ENCODE measurements at places on chromosomes 12 and 14. TPM values are rescaled to one million over a fixed set of nuclear protein-coding genes. Genes with fewer than 3 reads are reported as not detected.

DNA sequence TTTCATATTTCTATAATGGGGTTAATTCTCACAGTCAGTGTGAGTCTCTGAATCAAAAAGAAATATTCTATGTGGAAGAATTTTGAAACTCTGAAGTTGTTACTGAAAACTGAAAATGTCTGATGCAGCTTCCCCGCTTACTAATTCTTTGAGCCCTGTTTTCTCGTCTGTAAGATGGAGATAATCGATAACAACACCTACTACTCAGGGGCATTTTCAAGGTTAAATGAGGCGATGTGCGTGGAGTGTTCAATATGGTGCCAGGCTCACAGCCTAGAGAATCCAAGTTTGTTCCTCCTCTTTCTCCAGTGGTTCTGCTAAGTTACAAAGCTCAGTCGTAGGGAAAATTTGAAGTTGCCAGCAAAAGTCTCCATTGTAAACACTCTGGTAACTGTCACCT lies 391.4 kb downstream of the FUT8 start:
- H3K36me3 ChIP-seq: no peaks in the 10 kb centered on the region
- no peaks in the 10 kb centered on the region for H3K4me1 ChIP-seq
- no peak overlapping the region for H3K27ac ChIP-seq
- DNase-seq: no peak
- no peak overlapping the region for H3K4me3 ChIP-seq

- no peaks in the 10 kb centered on the region for H3K4me1 ChIP-seq
- H3K36me3 ChIP-seq: no peaks in the 10 kb centered on the region
- H3K4me3 ChIP-seq: no peak overlapping the region
Observed at GRCh38 chr12:82870771-82871377, 184.2 kb downstream of the TMTC2 start.

DNA sequence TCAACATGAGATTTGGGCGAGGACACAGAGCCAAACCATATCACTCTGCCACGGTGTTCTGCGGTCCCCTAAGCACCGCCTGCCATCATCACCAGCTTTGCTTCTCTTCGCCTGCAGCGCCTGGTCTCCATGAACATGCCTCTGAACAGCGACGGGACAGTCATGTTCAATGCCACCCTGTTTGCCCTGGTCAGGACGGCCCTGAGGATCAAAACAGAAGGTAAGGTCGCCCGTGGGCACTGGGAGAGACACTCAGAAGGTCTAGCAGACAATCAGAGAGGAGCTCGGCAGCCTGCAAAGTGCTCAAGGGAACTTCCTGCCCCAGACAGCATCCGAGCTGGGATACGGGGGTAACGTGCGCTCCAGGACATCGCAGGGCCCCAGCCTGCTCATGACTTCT lies 126.0 kb upstream of the FKBP4 start:
- H3K4me1 ChIP-seq: no peaks in the 10 kb centered on the region
- H3K36me3 ChIP-seq: peaks cover 2% of the 10 kb centered on the region
- no peak for DNase-seq
- no peaks in the 10 kb centered on the region for H3K27me3 ChIP-seq
- no peak overlapping the region for H3K27ac ChIP-seq
- no peak overlapping the region for H3K4me3 ChIP-seq

DNA sequence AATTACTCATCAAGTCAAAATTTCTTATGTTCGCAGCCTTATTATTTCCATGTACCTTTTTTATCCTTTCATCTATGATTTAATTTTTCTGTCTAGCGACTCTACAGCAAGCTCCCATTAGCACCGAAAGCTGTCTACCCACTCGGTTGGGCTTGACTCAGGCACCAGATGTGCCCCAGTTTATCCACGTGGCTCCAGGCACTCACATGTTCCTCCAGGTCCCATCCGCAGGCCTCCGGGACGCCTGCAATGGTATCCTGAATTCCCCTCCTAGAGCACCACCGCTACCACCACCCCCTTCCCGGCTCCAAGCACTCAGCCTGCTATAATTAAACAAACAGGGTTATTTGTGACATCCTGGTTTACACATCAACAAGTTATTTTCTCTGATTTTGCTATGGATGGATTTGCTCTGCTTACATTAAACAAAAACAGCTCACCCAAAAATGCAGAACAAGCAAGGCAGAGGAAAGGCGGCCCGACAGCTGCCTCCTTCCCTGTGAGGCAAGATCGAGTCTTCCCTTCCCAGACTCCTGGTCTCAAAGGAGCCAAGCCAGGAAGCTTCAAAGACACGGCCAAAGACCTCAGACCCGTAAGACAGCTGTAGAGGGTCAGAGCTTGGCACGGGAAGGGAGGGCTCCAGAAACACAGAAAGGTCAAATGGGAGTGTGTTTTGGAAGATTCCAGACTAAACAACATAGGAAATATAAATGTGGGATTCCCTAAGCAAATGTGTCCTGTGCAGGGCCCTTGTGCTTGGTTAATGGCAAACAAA lies 253.8 kb downstream of the TTC8 start:
- H3K36me3 ChIP-seq: no peaks in the 10 kb centered on the region
- no peak overlapping the region for H3K27ac ChIP-seq
- H3K4me1 ChIP-seq: no peaks in the 10 kb centered on the region
- H3K27me3 ChIP-seq: peaks cover 2% of the 10 kb centered on the region
- no peak overlapping the region for H3K4me3 ChIP-seq
- DNase-seq: no peak

GRCh38 chr14:52738409-52738808 lies 8.4 kb downstream of the STYX start:
- no peak overlapping the region for H3K27ac ChIP-seq
- H3K4me3 ChIP-seq: no peak overlapping the region
- H3K36me3 ChIP-seq: peaks cover 6% of the 10 kb centered on the region
- no peak for DNase-seq

DNA sequence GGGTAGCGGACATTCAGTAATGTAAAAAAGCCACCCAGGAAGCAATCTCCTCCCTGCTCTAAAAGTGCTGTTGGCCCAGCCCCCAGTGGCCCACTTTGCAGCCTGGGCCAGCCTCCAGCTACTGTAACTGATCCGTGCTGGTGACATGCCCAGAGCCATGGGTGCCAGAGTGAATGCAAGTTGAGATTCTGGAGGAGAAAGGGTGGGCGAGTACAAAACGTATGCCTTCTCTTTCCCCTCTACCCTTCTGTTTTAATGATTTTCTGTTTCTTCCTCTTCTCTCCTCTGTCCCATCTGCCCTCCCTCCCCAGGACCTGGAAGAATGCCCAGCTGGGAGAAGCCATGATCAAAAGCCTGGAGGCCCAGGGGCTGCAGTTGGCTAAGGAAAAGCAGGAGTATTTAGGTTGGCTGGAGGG lies 16.9 kb downstream of the PLEKHD1 start:
- no peak for DNase-seq
- no peak overlapping the region for H3K27ac ChIP-seq

DNA sequence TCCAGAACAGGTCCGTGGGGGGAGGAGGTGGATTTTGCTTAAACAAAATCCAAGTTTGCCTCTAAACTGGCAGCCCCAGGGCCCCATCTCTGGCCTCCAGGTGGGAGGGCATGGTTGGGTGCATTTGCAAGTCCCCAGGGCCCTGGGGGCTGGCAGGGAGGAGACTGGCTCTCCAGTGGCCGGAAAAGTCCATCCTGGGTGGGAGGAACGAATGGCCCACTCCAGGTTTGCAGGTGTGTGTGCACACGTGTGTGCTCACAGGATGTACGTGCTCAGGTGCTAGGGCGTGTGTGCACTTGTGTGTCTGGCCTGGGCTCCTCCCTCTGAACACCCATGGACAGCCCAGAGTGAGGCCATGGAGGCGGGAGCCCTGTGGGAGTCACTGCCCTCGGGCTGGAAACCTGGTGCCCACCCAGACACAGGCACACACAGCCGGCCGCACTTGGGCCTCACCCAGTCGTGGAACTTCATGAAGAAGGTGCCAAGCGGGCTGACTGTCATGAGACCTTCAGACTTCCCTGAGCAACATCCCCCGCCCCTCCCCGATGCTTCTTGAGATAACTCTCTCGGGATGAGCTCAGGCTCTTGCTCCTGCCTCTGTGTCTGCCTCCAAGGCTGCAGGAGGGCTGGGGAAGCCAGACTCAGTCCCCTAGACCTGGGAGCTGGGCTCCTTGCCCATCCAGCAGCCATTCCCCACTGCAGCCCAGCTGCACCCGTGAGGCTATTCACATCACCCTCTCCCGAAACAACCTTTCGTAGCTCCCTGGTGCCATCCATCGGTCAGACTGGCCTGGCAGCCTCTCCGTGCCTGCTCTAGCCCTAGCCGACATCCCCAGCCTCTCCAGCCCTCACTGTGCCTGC lies 9.4 kb downstream of the AHNAK2 start:
- no peak for DNase-seq
- no peaks in the 10 kb centered on the region for H3K36me3 ChIP-seq
- H3K27ac ChIP-seq: no peak overlapping the region
- H3K27me3 ChIP-seq: peaks cover 2% of the 10 kb centered on the region
- H3K4me3 ChIP-seq: no peak overlapping the region
- peaks cover 5% of the 10 kb centered on the region for H3K4me1 ChIP-seq

DNA sequence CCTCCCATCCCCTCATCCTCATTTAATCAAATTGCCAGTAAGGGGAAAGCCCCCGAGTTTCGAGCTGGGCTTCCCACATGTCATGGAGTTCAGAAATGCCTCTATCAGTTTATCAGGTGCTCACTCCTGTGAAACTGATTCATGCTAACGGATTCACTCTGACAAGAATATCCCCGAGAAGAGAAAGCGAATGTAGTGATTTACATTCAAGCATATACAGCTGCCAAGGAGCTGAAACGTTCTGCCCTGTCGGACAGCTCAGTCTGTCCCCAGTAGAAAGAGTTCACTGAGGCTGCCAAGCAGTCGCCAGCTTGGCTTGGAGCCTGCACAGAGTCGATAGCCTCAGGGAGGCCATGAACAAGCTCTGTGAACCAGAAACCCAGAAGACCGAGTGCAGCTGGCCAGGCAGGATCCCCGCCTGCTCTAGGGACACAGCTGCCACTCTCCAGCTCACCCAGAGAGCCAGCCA lies 88.4 kb downstream of the TMCC3 start:
- H3K4me1 ChIP-seq: no peaks in the 10 kb centered on the region
- no peaks in the 10 kb centered on the region for H3K27me3 ChIP-seq
- H3K36me3 ChIP-seq: no peaks in the 10 kb centered on the region
- no peak overlapping the region for H3K27ac ChIP-seq

GRCh38 chr14:86404989-86405649 lies 875.2 kb downstream of the FLRT2 start:
- no peak for DNase-seq
- no peaks in the 10 kb centered on the region for H3K27me3 ChIP-seq
- H3K27ac ChIP-seq: no peak overlapping the region
- no peaks in the 10 kb centered on the region for H3K4me1 ChIP-seq

- no peak for DNase-seq
- no peak overlapping the region for H3K4me3 ChIP-seq
- no peaks in the 10 kb centered on the region for H3K36me3 ChIP-seq
- no peak overlapping the region for H3K27ac ChIP-seq
- H3K4me1 ChIP-seq: no peaks in the 10 kb centered on the region
Observed at GRCh38 chr12:110760204-110760609, 17.5 kb upstream of the PPP1CC start.

- no peak overlapping the region for H3K4me3 ChIP-seq
- no peak for DNase-seq
Observed at GRCh38 chr12:20404576-20405346, 36.4 kb downstream of the PDE3A start.

DNA sequence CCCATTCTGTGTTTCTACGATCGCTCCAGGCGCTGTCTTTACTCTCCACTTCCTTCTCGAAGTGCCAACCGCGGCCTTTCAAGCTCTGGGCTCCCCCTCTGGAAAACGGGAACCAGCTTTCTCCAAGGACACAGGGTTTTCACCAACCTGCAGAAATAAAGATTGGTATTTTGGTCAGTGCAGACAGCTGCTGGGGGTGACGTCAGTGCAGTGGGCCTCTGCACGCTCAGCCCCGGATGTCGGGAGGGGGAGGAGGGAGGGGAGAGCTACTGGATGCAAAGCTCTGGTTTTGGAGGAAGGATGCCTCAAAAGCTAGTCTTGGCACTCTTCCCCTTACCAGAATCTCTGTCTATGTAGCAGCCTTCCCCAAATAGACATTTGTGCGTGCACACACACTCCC lies 19.9 kb downstream of the HRK start:
- peak; percentile 52 for DNase-seq
- H3K27ac ChIP-seq: no peak overlapping the region
- no peaks in the 10 kb centered on the region for H3K27me3 ChIP-seq
- H3K4me1 ChIP-seq: no peaks in the 10 kb centered on the region
- H3K36me3 ChIP-seq: no peaks in the 10 kb centered on the region

DNA sequence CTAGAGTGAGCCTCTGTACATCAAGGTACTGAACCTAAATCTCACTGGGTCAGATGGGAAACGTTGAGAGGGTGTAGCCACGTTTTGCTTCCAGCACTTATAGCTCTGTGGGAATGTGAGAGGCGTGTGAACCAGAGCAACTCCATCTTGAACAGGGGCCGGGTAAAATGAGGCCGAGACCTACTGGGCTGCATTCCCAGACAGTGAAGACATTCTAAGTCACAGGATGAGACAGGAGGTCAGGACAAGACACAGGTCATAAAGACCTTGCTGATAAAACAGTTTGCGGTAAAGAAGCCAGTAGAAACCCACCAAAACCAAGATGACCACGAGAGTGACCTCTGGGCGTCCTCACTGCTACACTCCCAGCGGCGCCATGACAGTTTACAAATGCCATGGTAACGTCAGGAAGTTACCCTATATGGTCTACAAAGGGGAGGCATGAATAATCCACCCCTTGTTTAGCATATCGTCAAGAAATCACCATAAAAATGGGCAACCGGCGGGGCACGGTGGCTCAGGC lies 63.4 kb upstream of the NCOR2 start:
- no peak overlapping the region for H3K4me3 ChIP-seq
- H3K27ac ChIP-seq: no peak overlapping the region
- peaks cover 4% of the 10 kb centered on the region for H3K4me1 ChIP-seq
- no peak for DNase-seq
- no peaks in the 10 kb centered on the region for H3K27me3 ChIP-seq
- no peaks in the 10 kb centered on the region for H3K36me3 ChIP-seq

GRCh38 chr12:126191031-126191891 lies 1126.0 kb downstream of the AACS start:
- DNase-seq: no peak
- no peaks in the 10 kb centered on the region for H3K27me3 ChIP-seq
- H3K27ac ChIP-seq: no peak overlapping the region

DNA sequence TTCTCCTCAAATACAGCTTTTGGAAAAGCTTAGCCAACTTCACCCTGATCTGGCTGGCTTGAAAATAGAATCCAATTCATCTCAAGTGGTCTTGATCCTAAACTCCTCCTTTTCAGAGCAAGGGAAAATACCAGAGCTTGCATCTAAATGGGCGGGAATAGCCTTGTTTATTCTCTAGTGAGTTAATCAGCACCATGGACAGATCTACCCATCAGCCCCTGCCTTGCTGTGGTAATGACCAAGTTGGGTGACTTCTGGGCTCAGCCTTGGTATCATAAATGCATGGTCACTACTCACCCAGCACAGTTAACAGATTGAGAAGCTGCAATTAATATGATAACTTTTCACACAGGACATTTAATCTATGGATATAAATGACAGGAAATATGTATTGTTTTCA lies 196.6 kb downstream of the GLT1D1 start:
- no peaks in the 10 kb centered on the region for H3K27me3 ChIP-seq
- H3K36me3 ChIP-seq: no peaks in the 10 kb centered on the region
- DNase-seq: no peak
- H3K4me1 ChIP-seq: no peaks in the 10 kb centered on the region
- no peak overlapping the region for H3K4me3 ChIP-seq

- H3K27me3 ChIP-seq: no peaks in the 10 kb centered on the region
- H3K4me3 ChIP-seq: no peak overlapping the region
- peaks cover 13% of the 10 kb centered on the region for H3K36me3 ChIP-seq
- peak overlapping the region; percentile 65 for H3K27ac ChIP-seq
Observed at GRCh38 chr12:11836282-11837151, 187.0 kb downstream of the ETV6 start.

The NPAS3 gene
- total RNA-seq: not detected

The PZP gene
- total RNA-seq: not detected

The LMNTD1 gene
- total RNA-seq: not detected

The COCH gene
- not detected for total RNA-seq

The SPTSSA gene
- total RNA-seq: 4.9 TPM

The TCL1B gene
- total RNA-seq: not detected

Data from natural killer cell (primary cell).